CD4-positive, alpha-beta T cell treated with Interleukin-17A for 1 hour (primary cell): ENCODE measurements at places on chromosomes 7 and 10.
A peak's percentile ranks its signal among the peaks of the same experiment; 100 is the strongest.

DNA sequence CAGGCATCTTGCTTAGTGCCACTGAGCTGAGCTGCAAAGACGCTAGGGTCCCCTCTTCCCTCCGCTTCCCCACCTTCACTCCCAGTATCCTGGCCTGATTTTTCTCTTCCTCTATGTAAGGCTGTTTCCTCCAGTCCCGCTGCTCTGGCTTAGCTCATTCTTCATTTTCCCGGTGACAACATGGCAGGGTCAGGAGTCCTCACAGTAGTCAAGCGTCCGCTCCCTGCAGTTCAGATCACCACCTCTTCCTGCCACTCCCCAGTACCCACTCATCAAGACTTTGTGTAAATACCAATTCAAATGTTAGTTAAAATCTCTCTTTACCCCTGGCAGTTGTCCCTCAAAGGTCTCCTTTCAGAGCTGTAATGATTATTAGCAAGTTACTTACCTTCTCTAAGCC lies 650.4 kb upstream of the CELF2 start:
- DNase-seq: no peak

- DNase-seq: no peak
Observed at GRCh38 chr7:78529392-78529791, 730.8 kb downstream of the PHTF2 start.

- no peak for DNase-seq
Observed at GRCh38 chr10:1966712-1967376, 229.5 kb upstream of the ADARB2 start.

DNA sequence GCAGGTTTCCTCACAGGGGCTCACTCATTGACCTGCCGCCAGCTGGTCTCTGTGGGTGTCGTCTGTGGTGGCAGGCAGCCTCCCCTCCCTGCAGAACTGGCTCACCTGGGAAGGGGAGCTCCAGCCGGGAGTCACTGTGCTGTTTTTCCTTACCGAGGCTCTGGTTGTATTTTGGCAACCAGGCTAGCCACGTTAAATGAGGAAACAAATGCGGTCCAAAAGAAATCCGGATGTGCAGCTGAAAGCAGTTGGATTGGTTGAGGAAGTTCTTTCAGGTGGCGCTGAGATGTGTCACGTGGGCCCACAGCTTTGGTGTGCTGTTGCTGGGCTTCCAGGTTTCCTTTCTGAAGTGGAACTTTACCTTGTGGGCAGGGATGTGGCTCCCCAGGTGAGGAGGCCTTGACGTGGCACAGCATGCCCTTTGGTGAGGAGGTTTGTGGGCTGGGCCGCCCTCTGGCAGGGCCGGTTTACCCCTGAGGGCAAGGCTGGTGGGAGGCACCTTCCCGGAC lies 14.2 kb downstream of the MTURN start:
- peak; percentile 46 for DNase-seq

- peak; percentile 61 for DNase-seq
Observed at GRCh38 chr10:17685233-17685840, 41.4 kb downstream of the STAM start.

DNA sequence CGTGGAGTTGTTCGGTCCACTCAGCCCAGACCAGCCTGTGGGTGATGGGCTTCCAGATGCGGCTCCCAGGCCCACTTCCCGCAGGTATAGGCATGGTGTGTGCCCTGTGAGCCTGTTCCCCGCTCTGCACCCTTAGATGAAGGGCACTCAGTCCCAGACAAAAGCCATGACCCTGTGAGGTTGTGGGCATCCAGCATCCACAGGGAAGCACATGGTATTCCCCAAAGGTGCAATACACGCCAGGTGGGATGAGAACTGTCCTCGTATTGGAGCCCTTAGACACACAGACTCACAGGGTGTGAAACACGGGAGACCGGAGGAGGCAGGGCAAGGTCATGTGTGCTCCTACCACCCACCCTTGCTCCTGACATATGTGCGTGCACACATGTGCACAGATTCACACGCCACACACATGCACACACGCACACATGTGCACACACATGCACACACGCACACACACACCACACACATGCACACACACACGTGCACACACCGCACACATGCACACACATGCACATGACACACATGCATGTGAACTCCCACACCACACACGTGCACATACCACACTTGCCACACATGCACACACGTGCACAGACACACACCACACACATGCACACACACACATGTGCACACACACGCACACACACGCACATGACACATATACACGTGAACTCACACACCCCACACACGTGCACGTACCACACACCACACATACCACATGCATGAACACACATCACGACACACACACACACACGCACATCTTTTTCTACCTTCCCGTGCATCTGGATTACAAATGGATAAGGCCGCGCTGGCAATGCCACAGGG lies 319.4 kb downstream of the WDR37 start:
- DNase-seq: no peak

- no peak for DNase-seq
Observed at GRCh38 chr7:104371216-104371979, 43.0 kb downstream of the LHFPL3 start.

DNA sequence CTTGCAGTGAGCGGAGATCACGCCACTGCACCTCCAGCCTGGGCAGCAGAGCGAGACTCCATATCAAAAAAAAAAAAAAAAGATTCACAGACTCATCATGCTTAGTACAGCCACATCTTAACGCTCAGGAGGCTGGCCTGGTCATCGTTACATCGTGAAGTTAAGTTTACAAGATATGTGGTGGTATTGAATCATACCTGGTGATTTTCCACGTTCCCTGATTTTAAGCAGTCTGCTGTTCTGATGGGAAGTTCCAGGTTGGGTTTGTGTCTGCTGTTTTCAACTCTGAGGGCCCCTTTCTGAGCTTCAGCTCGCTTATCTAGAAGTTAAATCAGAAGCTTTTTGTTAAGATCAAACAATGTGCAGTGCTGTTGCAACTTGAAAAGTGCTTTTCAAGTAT lies 6.9 kb downstream of the PPP2R2D start:
- DNase-seq: peak; percentile 40

- DNase-seq: no peak
Observed at GRCh38 chr7:40851001-40851400, 716.2 kb downstream of the SUGCT start.

DNA sequence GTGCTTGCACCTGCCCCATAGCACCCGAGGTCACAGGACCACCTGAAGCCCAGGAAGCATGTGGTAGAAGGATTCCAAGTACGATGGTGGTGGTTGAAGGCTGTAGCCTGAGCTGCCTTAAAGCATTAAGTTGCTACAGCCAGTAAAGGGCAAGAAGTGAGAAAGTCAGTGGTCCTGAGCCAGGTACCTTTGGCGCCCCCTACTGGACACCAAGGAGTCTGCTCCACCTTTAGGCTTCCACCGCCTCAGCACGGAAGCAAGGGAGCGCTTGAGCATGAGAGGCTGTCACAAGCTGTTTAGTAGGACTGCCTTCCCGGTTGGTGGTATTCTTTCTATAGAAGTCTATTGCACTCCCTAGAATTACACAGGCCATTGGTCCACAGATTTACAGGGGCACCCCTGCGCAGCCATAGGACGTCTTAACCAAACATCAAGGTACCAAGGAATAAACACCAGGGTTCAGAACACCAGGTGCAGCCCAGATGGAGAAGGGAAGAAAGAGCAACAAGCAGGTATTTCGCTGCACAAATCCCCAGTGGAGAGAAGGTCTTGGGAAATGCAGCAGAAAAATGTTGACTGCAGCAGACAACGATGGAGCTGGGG lies 2.2 kb downstream of the CRTAC1 start:
- DNase-seq: peak; percentile 51

- DNase-seq: no peak
Observed at GRCh38 chr10:83469728-83470331, 669.5 kb upstream of the GHITM start.

DNA sequence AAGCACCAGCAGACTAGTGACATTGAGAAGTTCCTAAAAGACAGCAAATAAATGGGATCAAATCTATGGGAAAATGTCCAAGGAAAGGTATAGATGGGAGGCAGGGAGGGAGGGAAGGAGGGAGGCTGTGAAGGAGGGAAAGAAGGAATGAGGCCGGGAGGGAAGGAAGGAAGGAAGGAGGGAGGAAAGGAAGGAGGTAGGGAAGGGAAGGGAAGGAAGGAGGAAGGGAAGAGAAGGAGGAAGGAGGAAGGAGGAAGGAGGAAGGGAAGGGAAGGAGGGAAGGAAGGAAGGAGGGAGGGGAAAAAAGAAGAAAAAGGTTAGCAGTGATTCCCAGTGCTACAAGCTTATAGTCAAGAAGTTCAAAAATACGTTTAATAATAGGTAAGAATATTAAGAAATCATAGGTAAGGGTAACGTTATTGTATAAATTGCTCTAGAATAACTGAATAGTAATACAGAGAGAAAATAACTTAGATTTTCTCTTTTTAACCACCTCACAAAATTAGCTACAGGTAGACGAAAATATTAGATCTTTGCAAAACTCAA lies 106.9 kb downstream of the LMBR1 start:
- no peak for DNase-seq

DNA sequence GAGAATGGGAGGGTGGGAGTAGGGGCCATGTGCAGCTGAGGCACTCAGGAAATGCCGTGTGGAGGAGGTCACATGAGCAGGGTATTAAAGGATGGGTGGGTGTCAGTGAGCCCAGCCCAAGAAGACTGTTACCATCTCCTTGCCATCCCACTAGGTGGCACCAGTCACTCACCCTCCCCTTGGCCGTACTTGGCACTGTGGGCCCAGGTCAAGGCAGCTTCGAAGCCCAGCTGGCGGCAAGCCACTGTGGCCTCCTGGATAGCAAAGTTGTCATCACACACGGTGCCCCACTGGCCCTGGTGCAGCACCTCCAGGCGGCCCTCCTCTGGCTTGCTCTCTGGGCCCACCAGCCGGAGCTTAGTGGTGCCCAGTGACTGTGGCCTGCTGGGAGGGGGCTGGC lies 5.4 kb downstream of the LOXL4 start:
- peak; percentile 5 for DNase-seq

DNA sequence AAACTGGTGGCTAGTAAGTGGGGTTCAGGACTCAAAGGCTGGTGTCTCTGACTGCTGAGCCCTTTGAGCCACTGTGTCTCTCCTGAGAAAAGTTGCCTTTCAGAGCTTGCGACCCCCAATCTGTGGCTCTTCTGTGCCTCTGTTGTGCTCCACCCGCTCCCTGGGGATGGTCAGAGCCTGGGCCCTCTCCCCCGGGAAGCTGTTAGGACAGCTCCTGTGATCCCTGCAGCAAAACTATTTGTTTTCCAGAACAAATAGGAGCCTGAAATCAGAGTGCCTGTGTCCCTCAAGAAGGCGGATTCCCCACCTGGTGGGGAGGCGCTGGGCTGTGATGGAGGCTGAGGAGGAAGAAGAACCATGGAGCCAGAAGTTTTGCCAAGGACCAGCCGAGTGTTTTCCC lies 56.4 kb upstream of the MXI1 start:
- no peak for DNase-seq

DNA sequence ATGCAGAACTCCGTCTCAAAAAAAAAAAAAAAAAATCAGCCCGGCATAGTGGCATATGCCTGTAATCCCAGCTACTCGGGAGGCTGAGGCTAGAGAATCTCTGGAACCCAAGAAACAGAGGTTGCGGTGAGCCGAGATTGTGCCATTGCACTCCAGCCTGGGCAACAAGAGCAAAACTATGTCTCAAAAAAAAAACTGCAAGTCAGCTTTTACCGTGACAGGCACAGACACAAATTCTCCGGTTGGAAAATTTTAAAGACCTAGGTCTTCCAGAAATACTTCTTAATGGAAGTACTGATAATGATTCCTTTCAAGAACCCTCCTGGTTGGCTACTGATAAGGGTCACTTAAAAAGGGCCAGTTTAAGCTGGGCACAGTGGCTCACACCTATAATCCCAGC lies 19.4 kb upstream of the ARPC1B start:
- DNase-seq: no peak

DNA sequence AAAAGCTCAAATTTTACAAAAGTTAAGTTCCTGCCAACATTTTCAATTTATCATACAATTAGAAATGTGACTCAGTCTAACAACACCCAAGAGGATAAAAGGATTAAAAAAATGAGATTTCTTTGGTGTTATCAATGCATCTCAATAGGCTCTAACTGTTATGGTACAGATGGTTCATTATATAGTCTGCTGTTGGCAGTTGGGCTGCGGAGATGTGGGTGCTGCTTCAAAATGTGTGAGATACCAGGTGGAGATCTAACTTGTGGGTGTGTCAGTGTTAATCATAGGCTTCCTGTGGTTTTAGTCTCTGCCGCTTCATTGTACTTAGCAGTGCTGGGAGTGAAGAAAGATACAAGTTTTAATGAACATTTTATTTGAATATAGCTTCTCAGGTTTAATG lies 231.2 kb downstream of the EXOC4 start:
- peak; percentile 61 for DNase-seq

DNA sequence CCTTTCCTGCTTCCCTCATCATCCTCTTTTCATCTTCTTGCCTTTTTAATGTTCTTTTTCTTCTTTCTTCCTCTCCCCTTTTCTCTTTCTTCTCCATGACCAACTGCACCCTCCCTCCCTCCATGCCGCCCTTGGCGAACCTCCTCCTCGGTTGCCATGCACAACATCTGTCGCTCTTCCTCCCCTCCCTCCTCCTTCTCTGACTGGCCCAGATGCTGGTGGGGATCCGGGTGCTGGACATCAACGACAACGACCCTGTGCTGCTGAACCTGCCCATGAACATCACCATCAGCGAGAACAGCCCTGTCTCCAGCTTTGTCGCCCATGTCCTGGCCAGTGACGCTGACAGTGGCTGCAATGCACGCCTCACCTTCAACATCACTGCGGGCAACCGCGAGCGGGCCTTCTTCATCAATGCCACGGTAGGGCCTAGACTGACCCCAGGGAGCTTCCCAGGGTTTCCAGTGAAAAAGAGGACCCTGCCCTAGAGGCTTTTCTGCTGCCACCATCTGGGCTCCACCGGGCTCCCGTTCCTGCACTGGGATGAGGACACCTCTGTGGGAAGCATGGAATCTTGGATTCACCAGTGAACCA lies 11.5 kb upstream of the VSIR start:
- DNase-seq: no peak

DNA sequence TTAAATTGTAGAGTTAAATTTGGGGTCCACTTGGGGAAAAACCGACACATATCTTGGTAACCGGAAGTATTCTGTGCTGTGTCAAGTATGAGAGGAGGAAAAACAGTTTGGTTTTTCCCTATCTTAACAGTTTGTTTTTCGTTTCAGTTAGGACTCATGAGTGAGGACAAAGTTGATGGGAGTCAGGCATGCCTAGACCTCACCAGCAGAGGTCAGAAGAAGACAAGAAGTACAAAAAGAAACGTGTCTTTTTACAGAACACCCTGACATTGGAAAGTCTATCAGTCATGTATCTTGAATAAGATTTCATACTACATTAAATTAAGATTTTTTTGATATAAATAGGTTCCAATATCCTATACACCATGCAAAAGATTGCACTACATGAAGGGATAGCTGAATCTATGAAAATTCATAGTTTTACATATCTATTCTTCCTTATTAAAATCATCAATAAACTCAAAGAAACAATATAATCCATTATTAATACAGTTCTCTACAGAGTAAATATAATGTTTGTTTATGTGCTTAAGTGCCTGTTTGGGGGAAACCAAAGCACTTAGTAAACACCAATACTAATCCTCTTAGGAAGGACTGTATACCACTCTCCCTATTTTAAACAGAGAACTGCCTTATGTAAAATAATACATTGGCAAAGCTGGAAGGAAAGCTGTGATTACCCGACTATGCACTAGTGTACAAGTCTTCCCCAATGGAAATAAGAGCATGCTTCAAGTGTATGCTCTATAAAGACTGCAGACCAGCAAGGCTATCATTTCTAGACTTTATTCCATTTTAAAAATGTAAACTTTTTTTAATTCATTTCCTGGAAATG lies 95.6 kb downstream of the USP6NL start:
- peak; percentile 65 for DNase-seq

GRCh38 chr7:135204341-135204749 lies 7.0 kb downstream of the WDR91 start:
- no peak for DNase-seq

GRCh38 chr10:20017961-20018360 lies 201.7 kb downstream of the PLXDC2 start:
- no peak for DNase-seq
